ENCODE measurements at places on chromosomes 3 and 15.

DNA sequence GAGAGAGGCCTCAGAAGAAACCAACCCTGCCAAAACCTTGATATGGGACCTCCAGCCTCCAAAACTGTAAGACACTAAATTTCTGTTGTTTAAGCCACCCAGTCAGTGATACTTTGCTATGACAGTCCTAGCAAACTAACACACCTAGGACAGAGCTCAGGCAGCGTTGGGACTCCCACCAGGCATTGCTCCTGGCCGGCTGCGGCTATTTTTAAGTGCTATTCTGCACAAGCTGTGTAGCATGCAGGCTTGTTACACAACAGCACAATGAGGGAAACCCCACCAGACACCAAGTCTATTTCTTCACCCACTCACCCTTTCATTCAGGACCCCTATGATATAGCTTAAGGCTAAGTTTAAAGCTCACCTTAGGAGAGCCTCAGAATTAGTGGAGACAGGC lies 47.0 kb upstream of the GNB5 start:
- no peak for DNase-seq

DNA sequence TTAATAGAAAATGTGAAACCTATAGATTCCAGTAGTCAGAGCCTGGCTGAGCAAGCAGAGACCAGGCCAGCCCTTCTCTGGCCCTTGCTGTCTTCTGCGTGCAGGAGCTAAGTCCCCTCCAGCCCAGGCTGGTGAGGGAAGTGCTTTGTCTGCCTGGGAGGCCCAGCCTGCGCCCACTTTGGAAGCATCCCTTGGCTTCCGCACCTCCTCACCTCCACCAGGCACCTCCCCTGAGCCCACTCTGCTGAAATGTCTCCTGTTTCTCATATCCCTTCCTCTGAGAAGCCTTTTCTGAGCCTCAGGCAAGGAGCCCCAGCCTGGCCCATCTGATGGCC lies 45.3 kb downstream of the ALDH1L1 start:
- no peak for DNase-seq

- no peak for DNase-seq
These were observed 41.9 kb downstream of the NIPA2 start for GRCh38 chr15:22880068-22880980.

DNA sequence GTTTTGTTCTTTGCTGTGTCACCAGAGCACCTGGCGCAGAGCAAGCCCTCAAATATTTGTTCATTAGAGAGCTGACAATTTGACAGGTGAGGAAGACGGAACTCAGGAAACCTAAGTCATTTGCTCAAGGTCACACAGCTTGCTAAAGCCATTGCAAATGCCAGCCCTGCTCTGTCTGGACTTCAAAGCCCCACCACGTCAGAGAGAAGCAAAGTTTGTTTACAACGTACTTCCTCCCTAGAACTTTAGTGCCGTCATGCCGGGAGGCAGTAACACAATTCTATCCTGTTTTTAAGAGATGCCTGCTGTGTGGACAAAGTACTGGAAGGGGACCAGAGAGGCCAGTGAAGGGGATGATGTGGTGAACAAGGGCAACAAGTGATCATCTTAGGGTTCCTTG lies 216.6 kb upstream of the PRICKLE2 start:
- no peak for DNase-seq

GRCh38 chr3:52200981-52201679 lies 3.2 kb downstream of the ALAS1 start:
- no peak for DNase-seq

DNA sequence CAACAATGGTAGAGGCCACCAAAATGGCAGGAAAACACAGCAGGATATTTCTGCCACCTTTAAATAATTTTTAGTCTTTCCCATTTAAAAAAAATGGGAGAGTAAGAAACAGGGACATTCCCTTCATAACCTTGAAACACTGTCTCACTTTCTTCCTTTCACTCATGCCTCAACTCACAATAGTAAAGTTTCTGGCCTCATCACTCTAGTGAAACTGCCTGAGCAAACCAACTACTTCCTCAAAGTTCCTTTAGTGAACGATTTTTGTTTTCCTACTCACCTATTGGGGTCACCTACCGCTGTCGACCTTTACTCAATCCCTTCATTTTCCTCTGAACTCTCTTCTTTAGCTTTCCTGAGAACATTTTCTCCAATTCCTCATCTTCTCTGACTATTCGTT lies 33.0 kb downstream of the SHC4 start:
- no peak for DNase-seq

GRCh38 chr15:41417418-41418195 lies 712 bp downstream of the RTF1 start:
- peak; percentile 18 for DNase-seq

GRCh38 chr3:1172644-1173043 lies 79.8 kb downstream of the CNTN6 start:
- no peak for DNase-seq
